COR-L47 (cell line): ENCODE measurements at places on chromosomes 5 and 9.

DNA sequence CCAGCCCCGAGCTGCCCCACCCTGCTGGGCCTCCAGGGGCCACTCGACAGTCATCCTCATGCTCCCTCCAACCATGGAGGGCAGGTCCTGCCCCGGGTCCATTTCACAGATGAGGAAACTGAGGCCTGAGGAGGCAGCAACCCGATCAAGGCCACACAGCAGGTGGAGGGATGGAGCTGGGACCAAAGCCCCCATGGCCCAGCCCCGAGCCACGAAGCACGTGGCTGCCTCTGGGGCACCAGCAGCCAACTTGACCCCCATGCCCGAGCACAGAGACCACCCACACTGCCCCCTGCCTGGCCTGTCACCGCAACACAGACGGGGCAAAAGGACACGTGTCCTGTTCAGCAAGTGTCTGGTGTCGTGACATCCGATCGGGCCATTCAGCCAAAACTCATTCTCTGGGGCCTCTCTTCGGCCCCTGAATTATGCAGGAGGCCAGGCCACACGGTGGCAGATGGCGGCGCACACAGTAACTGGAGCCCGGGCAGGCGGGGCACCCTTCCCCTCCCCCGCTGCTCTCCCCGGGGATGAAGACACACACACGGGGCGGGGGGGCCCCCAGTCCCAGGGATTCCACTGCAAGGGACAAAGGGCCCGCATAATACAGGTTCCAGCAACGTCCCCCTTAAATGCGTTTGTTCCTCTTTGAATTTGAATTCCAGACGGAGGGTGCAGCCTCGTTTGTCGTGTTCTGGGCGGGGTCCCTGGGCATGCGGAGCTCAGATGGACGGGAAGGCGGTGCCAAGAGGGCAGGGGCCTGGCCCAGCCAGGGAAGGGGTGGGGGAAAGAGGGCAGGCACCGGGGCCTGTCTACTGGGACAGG is 29.4 kb upstream of the TMEM250 start:
- no peak for DNase-seq

GRCh38 chr9:19460243-19460642 is 51.4 kb downstream of the ACER2 start:
- DNase-seq: no peak

GRCh38 chr5:135660826-135661575 is 82.2 kb upstream of the CXCL14 start:
- peak; percentile 69 for DNase-seq

DNA sequence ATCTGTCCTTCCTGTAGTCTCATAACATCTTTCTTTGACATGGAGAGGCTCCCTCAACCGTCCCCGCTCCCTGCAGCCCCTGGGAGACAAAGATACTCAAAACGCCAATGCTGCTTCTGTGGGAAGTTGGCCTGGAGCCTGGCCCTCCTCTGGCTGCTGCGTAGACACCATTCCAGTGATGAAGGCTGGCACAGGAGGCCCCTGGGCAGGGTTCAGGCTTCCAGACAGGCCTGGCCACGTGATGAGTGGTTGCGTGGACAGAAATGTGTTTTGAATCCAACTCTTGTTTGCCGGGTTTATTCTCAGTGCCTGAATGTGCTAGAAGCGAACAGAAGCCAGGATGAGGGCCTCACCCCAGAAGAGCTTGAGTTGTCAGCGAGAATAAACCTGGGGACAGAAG is 43.2 kb upstream of the NKX2-5 start:
- no peak for DNase-seq

- no peak for DNase-seq
Measured at GRCh38 chr9:84229191-84229590, 111.4 kb downstream of the SLC28A3 start.

GRCh38 chr5:138603249-138603920 is 28.2 kb upstream of the HSPA9 start:
- no peak for DNase-seq

DNA sequence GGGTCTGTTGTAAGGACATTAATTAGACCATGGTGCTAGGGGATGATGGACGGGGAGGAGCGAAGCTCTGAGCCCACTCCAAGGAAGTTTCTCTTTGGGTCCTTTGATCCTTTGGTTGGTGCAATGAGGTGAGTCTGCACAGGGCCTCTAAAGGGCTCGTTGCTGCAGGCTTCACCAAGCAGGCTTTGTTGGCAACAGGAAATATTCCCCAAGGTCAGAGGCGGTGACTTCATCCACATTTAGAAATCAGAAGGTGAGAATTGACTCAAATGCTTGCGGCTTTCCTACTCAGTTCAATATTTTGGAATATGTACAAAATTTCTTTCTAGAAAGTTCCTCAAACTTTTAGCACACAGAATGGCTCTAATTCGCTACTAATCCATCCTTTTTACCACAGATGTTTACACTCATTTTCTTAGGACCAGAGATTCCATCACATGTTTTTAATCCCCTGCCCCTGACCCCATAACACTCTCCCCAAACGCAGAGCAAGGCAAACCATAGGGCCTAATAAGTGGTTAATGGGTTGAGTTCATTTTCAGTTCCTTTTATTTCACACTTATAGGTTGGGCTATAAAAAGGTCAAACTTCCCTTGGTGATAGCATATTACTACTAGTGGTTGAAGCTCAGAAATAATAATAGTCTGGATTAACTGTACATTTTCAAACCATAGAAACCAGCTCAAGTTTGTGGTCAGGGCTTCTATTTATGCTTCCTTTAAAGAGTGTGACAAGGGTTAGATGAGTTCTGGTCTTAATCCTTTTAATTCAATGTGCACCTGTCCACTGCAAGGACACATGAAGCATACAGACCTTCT is 37.3 kb upstream of the TMEM252 start:
- no peak for DNase-seq

DNA sequence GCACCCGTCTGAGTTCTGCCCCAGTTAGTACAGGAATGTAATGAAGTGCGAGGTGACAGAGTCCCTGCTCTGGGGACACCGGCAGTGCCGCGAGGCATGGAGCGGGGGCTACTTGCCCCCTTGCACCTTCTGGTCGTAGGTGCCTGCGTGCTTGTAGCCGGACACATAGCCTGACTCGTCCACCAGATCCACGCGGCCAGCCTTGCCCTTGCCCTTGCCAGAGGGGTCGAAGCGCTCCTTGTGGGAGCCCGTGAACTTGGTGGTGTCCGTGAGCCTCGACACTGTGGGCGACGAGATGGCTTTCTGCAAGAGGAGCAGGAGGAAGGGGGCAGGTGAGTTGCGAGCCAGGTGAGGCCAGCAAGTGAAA is 28.2 kb downstream of the TPPP start:
- no peak for DNase-seq

DNA sequence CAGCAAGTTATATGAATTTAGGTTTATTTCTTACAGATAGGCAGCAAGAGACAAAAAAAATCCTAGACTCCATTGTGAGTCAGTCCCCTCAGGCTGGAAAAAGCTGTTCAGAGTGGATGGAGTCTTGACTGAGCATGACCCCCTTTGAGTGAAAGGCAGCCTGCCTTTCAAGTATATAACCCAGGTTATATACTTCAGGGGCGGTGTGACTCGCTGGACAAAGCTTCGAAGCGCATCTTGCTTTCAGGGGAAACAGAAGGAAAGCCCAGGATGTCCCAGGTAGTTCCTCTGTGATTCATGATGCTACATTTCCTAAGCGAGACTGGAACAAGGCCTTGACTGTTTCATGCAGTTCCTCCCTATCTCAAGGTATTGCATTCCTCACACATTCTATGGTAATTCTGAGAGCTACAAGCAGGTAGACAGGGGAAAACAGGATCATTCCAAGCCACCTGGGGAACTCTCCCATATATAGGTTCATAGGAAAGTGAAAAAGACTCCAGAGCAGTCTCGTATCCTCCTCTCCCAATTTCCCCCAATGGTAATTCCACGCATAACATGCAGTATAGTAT is 1244.1 kb upstream of the CDH6 start:
- DNase-seq: no peak

DNA sequence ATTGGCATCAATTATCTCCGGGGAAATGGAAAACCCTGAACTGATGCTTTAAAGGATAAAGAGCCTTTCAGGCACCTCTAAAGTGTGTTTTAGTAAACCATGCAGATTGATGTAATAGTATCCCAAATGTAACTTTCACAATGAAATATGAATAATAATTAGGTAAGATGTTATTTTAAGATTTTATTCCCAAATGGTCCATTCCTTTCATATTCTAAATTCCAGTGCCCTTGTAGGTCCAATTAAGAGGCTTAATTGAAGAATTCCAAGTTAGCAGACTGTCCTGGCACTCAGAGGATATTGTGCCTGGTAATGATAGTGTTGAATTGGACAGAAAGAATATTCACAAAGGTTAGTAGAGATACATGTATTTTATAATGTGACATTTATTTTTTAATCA is 352.5 kb upstream of the NUDT12 start:
- no peak for DNase-seq

- no peak for DNase-seq
Measured at GRCh38 chr9:131235480-131235851, 40.8 kb downstream of the FAM78A start.

GRCh38 chr9:114339130-114339908 is 9.7 kb downstream of the ORM2 start:
- DNase-seq: peak; percentile 12

GRCh38 chr5:41978676-41979075 is 53.6 kb downstream of the FBXO4 start:
- no peak for DNase-seq

DNA sequence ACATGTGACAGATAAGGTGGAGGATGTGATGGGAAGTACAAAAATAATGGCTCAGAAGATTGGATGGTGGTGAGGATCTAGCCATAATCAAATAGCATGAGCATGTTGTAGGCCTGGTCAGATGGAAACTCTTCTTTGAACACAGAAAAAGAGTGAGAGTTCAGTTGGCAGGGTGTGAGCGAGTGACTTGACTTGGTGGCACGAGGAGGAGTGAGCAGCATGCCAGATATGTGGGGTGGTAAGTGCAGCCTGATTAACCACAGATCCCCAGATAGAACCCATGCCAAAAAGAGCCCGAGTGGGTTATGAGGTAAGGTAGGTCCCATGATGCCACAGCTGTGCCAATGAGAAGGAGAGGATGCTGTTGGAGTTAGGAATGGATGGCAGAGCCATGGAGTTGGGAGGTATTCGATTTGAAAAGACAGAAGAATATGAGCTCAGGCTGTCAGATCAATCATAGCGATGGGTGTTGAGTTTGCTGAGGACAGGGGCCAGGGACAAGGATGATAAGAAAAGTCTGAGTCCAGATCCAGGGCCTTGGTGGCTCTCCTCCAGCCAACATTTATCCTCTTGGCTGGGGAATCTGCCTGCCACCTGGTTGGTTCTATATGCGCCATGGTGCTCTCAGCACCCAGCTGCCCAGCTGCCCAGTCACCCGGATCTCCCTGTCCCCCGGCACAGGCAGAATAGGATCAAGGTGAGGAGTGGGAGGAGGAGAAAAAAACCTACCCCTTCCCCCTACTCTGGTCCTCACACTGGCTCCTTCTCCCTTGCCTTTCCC is 16.5 kb downstream of the GARNL3 start:
- no peak for DNase-seq

DNA sequence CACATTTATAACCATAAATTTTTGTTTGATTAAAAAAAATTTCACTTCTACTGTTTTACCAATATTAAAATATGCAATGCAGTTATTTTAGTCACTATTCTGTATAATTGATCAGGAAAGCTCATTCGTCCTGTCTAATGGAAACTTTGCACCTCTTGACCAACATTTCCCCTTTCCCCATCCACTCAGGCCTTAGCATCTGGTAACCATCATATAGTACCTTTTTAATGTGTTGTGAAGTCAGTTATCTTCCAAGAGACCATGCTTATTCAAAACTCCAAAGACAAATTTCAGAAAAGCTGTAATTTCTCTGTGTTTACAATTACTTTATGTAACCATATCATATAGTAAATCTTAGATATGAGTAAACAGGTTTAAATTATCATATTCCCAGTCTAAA is 145.9 kb downstream of the CTNND2 start:
- DNase-seq: no peak

DNA sequence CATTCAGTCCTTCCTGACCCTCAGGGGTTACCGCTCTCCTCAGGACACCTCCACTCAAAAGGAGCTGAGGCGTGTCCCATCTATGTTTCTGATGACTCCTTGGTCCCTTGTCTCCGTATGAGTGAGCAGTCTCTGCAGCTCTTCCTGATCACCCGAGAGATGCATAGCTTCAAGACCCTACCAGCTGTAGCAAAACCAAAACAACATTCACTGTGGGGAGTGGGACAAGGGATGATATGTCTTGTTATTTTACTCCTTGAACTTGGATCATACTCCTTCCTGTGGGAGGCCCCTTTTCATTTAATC is 14.4 kb downstream of the GLDC start:
- DNase-seq: no peak

DNA sequence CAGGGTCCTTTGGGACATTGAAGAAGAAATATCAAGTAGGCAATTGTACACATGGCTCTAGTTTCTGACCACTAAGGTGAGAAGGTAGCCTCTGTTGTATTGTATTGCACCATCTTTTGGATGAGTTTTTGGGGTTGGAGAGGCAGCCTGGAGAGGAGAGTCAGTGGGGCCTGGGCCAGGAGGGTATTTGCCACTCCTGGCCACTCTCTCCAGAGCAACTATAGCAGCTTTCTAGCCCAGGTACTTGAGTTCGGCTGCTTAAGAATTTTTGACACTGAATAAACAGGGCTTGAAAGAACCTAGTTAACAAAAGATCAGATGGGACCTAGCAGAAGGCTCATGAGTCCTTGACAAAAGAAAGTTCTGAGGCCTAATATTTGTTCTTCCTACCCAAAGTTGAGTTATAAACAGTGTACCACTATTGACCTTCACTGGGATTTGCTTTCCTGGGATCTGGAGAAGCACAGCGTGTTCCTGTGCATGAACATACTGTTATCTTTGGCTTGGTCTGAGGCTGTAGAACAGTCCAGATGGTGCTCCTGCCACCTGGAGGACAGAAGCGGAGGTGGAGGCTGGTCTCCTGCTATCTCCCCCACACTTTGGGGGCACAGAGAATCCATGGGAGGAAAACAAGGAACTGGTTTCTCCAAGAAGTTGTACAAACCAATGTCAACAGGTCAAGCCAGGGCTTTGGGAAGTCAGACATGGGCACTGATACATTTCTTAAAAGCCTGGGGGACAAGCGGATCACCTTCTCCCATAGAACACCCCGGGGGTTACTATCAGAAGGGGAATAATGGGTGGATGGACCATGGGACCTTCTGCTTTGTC is 110.4 kb upstream of the LIFR start:
- DNase-seq: peak; percentile 4

DNA sequence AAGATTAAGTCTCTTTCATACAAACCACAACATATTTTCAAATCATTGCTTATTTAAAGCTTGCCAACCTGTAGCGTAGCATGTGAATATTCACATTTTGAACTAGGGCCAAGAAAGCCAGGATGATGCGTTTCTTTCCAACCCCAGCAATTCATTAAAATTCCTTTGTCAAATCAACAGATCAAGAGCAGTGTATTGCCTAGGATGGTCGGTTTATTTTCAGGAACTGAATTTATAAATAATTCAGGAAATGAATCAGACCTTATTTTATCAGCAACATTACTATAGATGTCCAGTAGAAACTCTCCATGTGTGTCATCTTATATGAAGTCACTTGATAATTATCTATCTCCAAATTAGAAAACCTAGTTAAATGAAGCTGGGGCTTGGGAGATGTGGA is 13.2 kb upstream of the AUH start:
- no peak for DNase-seq
